ENCODE measurements at places on chromosomes 13 and 19.
A peak's percentile ranks its signal among the peaks of the same experiment; 100 is the strongest.

DNA sequence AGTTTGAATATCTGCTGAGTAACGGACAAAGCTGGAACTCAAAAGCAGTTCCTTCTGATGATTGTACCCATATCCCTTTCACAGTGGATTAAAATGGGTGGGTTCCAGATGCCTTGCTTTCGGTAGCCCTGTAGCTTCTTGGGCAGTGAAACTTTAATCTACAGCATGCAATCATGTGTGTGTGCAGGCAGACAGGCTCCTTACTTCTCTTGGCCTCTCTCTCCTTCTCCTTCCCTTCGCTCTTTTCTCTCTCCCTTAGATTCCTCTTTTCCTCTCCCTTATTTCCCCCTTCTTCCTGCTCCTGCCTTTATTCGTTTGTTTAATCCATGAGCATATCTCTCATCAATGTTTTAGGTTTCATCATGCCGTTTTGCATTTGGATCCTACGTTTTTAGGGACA is 8.1 kb downstream of the DGKH start:
- DNase-seq = no peak

- DNase-seq = no peak
Measured at GRCh38 chr19:1287354-1288225, 1.9 kb downstream of the EFNA2 start.

- DNase-seq = peak; percentile 5
Measured at GRCh38 chr13:110912651-110913051, 2.2 kb downstream of the ANKRD10 start.

- peak; percentile 13 for DNase-seq
Measured at GRCh38 chr13:70424928-70425327, 316.7 kb upstream of the KLHL1 start.

DNA sequence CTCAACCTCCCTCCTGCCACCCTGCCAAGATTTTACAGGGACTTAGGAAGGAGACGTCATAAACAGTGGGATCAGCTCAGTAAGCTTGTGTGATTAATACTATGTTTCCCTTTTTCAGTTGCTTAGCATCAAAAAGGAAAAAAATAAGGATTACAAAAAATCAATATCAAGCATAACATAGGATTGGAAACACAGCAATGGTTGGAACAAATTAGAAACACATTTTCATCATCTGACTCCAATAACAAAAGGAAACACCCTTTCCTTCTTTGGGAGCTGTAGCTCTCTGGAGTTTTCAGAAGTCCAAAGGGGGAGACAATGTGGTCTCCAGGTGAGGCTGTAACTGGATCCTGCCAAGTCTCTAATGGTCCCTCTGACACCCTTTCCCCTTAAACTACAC is 233.4 kb downstream of the B3GLCT start:
- no peak for DNase-seq

DNA sequence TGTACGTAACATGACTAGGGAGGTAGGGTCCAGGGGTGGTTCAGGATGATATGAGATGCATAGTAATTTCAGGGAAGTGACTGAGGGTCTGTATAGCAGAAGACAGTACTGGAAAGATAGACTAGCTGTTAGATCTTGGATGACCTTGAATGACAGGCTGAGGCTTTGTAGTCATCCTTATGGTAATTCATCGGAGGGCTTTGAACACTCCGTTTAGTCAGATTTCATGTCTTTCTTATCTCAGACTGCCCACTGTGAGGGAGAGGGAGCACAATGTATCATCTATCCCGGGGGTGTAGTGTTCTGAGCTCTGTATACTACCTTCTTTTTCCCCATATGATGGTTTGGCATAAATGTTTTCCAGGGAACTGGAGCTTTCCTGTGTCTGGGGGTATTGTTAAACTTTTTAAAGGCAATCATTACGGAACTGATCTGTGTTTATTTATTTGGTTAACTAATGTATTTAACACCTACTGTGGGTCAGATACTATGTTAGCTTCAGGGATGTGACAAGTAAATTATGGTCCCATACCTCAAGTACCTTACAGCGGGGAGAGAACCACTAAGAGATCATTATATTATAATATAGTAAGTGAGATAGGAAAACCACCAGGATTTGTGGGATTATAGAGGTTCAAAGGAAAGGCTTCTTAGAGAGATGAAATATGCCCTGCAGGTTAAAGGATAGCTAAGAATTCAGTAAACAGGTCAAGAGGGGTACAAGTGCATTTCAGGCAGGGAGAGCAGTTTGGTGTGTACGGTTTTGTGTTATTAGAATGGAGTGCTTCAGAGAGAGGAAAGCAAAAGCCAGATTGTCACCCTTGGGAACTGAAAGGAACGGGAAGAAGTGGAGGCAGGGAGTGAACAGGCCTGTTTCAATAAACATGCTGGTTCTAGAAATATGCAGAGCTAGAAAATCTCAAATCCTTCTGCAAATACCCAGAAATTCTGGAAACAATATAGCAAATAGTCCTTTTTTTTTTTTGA is 164.8 kb upstream of the KL start:
- DNase-seq = no peak

DNA sequence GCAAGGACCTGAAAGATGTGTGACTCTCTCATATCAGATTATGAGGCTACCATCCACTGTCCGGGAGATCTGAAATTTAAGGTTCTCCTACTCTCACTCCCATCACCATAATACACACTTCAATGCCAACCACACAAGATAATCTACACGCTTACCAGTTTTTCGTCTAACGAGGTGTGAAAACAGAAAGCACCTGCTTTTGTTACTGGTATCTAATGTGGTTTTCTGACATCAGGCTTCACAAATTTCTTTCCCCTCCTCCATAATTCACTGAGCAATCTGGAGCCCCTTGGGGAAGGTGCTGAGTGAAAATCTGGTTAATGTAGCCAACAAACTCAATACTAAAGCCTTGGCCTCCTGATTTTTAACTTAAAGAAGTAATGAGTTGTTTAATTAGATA is 10.1 kb upstream of the LRCH1 start:
- no peak for DNase-seq

DNA sequence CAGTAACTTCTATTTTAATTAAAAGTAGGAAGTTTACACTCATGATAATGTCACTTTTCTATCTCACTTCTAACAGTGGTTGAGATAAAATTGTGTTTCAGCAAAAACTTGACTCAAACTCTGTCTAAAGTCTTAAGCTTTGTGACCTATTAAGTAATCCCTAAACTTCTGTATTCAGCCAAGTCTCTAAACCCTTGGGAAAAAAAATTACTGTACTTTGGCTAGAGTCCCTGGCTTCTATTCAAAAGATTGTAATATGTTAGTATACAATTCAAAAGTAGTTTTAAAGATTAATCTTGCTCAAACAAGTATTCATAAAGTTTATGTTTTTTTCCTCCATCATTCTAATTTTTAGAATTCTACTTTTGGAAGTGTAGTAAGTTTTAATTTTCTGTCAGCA is 1248.8 kb downstream of the UQCRFS1 start:
- no peak for DNase-seq

GRCh38 chr13:97261254-97262005 is 39.3 kb downstream of the MBNL2 start:
- no peak for DNase-seq

GRCh38 chr19:49136771-49137171 is 17.4 kb downstream of the PPFIA3 start:
- DNase-seq = no peak

- no peak for DNase-seq
Measured at GRCh38 chr13:27020415-27020814, 151.2 kb downstream of the USP12 start.

Data from hematopoietic multipotent progenitor cell treated with erythropoietin and hydrocortisone succinate and interleukin-3 and kit ligand, for 6 days (in vitro differentiated cells).